AG10803 (cell line): ENCODE measurements at places on chromosomes 2 and 18.

- peak; percentile 27 for DNase-seq
Observed at GRCh38 chr2:71531522-71532047, 78.2 kb downstream of the DYSF start.

GRCh38 chr2:17107151-17107550 lies 411.1 kb downstream of the RAD51AP2 start:
- DNase-seq = peak; percentile 6

- DNase-seq = no peak
Observed at GRCh38 chr2:41829052-41829451, 218.8 kb upstream of the PKDCC start.

DNA sequence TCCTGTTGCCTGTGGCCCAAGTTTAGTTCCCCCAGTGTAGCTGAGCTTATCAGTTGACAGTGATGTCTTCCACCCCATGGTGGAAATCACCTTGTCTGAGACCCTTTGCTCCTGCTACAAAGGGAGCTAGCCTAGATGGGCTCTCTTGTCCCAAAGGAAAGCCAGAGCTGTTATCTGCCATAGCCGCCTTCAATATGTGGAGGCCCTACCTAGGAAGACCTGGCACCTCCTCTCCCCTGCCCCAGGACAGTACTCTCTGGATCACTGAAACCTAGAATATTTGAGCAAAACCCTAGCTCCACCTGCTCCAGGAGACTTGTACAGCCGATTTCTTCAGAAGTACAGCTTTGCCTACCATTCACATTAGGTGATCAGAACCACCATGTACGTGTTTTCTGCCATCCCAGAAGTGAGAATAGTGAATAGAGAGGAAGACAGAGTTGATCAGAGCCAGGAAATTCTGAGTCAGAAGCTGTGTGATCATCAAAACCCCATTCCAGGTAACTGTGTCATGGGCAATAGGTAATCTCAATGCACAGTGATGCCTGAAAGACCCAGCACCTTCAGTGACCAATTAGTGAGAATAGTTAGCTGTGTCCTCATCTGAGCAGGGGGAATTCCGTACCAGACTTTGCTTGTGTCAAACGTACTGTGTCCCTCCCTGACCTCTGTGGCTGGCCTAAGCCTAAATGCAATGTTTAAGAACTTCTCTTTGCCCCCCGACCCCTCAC lies 138.4 kb upstream of the ALPP start:
- DNase-seq = no peak

GRCh38 chr18:68478246-68478645 lies 236.7 kb downstream of the TMX3 start:
- no peak for DNase-seq

DNA sequence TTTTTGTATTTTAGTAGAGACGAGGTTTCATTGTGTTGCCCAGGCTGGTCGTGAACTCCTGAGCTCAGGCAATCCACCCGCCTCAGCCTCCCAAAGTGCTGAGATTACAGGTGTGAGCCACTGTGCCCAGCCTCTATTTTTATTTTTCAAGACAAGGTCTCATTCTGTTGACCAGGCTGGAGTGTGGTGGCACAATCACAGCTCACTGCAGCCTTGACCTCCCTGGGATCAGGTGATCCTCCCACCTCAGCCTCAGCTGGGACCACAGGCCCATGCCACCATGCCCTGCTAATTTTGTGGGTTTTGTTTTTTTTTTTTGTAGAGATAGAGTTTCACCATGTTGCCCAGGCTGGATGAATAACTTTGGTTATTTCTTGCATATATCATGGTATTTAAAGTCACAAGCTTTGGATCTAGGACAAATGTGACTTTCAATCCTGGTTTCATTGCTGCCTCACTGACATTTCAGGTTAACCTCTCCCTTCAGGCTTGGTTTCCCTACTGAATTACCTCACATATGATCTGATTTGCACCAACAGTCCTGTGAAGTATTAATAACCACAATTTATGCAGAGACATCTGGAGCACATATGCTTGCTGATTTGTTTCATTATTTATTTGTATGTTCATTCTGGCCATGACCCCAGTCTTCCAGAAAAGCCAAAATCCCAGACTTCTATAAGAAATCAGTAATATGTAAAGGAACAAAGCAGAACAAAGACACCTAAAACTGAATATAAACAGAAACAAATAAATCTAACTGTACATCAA lies 17.5 kb upstream of the RAB31 start:
- DNase-seq = peak; percentile 78

- no peak for DNase-seq
Observed at GRCh38 chr18:8803063-8803795, 97.9 kb downstream of the MTCL1 start.

DNA sequence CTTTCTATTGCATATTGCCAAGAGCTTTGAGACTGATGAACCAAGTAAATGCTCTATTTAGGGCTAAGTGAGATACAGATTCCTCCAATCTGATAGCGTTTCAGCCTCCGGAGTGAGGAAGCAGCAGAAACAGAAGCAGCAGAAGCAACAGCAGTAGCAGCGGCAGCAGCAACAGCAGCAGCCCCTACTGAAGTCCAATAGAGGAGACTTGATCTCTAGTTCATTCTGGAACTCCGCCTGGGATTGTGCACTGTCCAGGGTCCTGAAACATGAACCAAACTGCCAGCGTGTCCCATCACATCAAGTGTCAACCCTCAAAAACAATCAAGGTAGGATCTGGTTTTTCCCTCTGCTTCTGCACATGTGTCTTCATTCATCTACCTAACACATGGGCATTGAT lies at the start of gene DPP10:
TSS of gene DPP10 (plus strand) at position 132 of the 400 bp plus-strand sequence.
- DNase-seq = no peak

- no peak for DNase-seq
Observed at GRCh38 chr2:96897491-96898134, 27.7 kb upstream of the SEMA4C start.

DNA sequence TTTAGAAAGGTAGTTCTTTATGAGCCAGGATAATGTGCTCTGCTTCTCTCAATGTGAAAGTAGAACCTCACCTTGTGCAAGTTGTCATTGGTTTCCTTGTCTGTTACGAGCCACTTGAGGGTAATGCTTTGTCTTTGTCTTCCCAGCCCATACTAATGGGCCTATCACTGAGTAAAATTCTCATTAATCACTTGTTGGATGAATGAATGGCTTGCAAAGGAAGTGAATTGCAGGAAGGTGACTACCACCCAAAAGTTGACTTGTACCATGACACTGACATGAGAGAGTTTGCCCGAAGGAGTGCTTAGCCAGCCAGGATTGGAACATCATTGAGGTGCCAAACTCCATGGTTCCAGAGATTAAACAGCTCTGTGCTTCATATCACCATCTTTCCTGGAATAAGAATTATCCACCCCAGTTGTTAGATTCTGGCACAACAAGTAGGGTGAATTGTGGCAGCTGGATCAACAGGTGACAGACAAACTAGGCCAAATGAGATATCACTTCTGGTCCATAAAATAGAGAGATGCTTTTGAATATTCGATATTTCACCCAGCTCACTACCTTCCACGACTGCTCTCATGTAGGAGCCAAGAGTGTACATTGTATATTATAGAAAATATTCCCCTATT lies 20.5 kb upstream of the CD28 start:
- peak; percentile 13 for DNase-seq

DNA sequence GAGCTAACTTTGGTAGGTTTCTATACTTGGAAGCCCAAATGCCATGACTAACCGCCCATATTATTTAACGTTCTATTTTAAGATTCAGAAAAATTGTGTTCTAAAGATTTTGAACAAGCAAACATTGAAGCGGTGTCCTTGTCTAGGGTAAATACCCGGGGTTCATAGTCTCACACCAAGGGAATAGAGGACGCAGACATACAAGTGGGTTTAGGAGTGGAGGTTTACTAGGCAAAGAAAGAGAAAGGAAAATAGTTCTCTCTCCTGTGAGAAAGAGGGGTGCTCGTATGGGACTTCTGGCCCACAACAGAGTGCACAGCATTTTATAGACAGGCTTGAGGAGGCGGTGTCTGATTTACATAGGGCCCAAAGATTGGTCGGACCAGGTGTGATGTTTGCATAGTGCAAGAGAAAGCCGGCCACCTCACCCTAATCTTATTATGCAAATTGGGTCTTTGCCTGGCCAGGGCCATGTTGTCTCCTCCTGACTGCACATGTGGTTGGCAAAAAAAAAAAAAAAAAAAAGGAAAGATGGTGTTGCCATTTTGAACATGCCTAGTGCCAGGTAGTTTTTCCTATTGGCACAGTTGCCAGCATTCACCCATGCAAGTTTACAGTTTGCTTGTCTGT lies 1062.6 kb downstream of the LRP1B start:
- no peak for DNase-seq

- DNase-seq = peak; percentile 80
Observed at GRCh38 chr2:111662039-111662770, 221.8 kb downstream of the ANAPC1 start.

DNA sequence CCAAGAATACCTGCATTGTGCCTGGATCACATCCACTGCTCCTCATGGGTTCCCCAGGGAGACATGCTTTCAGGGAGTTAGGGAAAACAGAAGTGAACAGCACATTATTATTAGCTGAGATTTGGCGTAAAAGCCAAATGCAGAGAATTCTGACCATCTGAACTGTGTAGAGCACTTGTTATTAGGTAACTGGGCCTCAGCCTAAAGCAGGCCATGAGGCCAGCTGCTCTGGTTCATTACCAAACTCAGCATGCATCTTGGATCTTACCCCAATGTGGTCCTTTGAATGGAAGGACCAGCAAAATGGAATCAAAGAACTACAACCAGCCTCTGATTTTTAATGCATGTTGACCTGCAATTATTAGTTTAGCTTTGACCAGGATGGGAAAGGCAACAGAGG lies 322.3 kb downstream of the KCNS3 start:
- no peak for DNase-seq

- DNase-seq = no peak
Observed at GRCh38 chr2:163802284-163802683, 66.5 kb upstream of the FIGN start.

DNA sequence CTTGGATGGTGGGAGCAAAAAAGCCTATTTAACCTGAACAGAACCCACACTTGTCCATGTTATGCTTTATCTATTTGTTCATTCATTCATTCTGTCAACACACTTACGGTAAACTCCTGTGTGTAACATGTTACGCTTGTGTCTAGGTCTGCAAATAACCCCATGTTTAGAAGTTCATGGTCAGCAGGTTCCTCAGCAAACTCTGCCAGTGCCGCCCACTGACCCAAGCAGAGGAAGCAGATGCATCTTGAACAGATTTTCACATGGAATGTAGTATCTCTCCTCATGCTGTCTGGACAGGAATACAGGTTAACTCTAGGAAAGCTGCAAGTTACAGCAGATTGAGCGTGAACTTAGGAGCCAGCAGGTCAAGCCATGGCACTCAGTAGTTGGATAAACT lies 213.7 kb upstream of the COPS8 start:
- DNase-seq = no peak

GRCh38 chr2:69092857-69093256 lies 79.9 kb downstream of the ANTXR1 start:
- no peak for DNase-seq

DNA sequence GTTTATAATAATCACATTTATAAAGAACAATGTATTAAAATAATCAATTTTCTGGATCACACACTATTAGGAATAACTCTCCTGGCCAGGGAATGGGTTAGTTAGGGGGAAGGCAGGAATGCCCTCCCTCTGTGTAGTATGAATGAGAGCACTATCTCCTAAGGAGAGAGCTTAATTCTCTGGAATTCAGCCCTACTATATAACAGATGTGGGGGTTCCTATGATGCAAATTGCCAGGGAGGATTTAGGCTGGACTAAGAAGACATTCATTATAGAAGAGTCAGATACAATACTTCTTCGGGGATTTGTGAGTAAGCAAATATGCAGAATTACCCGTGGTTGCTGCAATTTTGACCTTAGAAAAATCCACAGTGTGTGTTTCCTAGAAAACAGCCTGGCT lies 250.1 kb upstream of the VRK2 start:
- no peak for DNase-seq

GRCh38 chr2:218895759-218896500 lies 15.3 kb downstream of the WNT10A start:
- no peak for DNase-seq

- DNase-seq = peak; percentile 40
Observed at GRCh38 chr18:36307513-36307912, 10.0 kb downstream of the FHOD3 start.

DNA sequence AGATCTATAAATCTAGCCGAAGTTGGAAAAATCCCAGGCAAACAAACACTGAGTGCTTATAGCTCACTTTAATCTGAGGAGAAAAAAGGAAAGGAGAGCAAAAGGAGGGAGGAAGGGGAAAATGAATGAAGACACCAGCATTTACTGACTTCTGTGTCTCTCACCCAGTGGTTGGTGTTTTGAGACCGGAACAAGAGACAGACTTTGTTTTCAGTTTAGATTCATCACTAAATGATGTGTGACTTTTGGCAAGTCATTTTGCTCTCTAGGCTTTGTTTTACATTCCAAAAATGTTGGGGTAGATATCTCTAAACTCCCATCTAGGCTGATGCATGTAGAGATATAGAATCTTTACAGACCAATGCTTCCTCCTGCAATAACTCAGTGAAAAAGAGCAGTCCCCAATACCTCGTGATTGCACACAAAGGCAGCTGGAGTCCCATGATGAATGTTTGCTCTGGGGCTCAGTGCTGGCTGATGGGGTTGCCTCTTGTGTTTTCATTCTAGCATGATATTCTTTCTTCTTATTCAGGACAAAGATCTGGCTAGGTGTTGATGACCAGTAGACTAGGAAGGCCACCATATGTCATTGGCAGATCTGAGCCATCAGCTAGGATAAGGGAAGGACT lies 51.4 kb downstream of the TRIB2 start:
- DNase-seq = no peak

DNA sequence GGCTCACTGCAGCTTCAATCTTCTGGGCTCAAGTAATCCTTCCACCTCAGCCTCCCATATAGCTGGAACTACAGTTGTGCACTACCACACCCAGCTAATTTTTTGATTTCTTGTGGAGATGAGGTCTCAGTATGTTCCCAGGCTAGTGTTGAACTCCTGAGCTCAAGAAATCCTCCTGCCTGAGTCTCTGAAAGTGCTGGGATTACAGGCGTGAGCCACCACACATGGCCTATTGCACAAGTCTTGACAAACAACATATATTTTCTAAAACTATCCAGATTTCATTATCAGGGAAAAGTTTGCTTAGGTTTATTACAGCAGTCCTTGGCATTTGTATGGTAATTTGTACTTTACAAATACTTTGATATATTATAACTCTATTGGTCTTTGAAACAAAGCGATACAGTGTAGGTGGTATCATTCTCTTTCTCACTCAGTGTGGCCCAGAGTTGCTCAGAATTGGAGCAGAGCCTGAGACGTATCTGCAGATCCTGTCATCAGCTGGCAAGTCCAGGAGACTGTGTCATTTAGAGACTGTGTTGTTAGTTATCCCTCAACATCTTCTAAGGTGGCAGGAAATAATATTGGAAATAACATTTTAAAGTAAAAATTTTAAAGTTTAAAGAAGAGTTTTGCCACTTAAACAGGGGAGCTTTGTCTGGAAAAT lies 41.4 kb downstream of the PDK1 start:
- DNase-seq = no peak
